H1 (cell line): ENCODE measurements at places on chromosomes 12 and 14.

GRCh38 chr14:104386151-104386841 is 193.3 kb upstream of the C14orf180 start:
- DNase-seq: no peak
- no peaks in the 10 kb centered on the region for H3K36me3 ChIP-seq
- H3K27ac ChIP-seq: no peak overlapping the region
- no peaks in the 10 kb centered on the region for H3K27me3 ChIP-seq
- H3K4me1 ChIP-seq: no peaks in the 10 kb centered on the region; the same call in 1 of the 2 replicates

DNA sequence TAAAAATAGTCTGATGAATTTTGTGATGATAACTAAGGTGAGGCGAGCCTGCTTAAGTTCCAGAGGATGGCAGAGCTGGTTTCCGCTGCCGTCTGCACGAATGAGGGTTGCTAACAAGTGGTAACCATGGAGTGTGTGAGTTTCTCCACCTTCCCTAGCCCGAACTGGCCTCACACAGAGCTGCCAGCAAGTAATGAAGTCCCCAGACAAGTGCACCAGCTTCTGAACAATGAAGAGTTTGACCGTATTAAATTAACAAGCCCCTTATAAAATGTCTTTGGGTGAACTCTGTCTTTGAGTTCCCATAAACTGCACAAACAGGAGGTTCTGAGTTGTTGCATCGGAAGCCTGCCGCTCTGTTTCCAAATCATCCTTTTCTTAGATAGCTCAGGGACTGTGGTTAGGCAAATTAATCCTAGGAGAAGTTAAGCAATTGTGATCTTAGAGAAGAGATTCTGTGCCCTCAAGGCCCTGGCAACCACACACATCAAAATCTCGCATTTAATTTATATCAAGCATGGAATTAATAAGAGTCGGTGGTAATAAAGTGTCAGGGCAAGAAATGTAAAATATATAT is 274.1 kb upstream of the DAAM1 start:
- H3K4me3 ChIP-seq: no peak overlapping the region
- H3K27me3 ChIP-seq: no peaks in the 10 kb centered on the region
- H3K27ac ChIP-seq: no peak overlapping the region
- no peaks in the 10 kb centered on the region for H3K4me1 ChIP-seq
- H3K36me3 ChIP-seq: no peaks in the 10 kb centered on the region
- no peak for DNase-seq

DNA sequence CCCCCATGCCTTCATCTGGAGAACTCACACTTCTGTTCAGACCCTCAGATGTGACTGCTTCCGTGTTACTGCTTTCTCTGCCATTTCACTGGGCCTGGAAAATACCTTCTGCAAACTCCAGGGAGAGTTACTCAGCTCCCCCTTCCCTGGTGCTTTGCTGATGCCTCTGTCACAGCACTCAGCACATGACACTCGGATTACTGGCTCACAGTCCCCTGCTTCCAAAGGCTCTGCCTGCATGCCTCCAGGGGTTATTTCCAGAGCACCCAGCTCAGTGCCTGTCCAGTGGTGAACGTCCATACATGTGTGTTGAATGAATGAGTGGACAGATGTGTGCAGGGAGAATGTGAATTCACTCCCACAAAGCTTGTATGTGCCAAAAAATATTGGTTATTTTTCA is 237.2 kb upstream of the FKBP4 start:
- no peaks in the 10 kb centered on the region for H3K4me1 ChIP-seq
- no peak overlapping the region for H3K27ac ChIP-seq
- H3K36me3 ChIP-seq: no peaks in the 10 kb centered on the region
- DNase-seq: no peak
- H3K4me3 ChIP-seq: no peak overlapping the region

- peaks cover 30% of the 10 kb centered on the region for H3K4me1 ChIP-seq
- no peak overlapping the region; the same call in 1 of the 2 replicates for H3K27ac ChIP-seq
- H3K4me3 ChIP-seq: no peak overlapping the region
- DNase-seq: no peak
- H3K36me3 ChIP-seq: peaks cover 4% of the 10 kb centered on the region; the same call in 1 of the 2 replicates
- no peaks in the 10 kb centered on the region for H3K27me3 ChIP-seq
Measured at GRCh38 chr12:3002646-3003045, 43.4 kb downstream of the TEAD4 start.

DNA sequence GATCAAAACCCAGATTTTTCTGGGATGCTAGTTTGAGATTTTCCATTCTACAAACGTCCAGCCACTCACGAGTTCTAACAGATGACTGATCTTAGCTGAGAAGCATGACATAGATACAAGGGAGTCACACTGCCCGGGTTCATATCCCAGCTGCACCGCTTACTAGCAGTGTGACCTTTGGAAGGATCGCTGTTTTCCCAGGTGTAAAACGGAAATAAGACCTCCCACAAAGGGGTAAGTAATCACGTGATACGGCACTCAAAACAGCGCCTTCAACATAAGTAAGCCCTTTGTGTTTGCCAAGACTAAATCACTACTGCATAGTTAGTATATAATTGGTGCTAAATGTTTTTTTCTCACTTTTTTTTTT is 624 bp upstream of the PWP1 start:
- peak overlapping the region; percentile 89 for H3K4me3 ChIP-seq
- peaks cover 3% of the 10 kb centered on the region; the same call in 1 of the 2 replicates for H3K4me1 ChIP-seq
- no peaks in the 10 kb centered on the region for H3K27me3 ChIP-seq
- peak overlapping the region; percentile 95 for H3K27ac ChIP-seq
- peak; percentile 51 for DNase-seq

GRCh38 chr12:58530742-58531062 is 389.6 kb downstream of the LRIG3 start:
- no peak overlapping the region for H3K27ac ChIP-seq
- H3K36me3 ChIP-seq: no peaks in the 10 kb centered on the region
- no peak for DNase-seq

- H3K36me3 ChIP-seq: peaks cover 4% of the 10 kb centered on the region; the same call in 1 of the 2 replicates
- H3K27ac ChIP-seq: no peak overlapping the region
- no peak for DNase-seq
- H3K4me3 ChIP-seq: no peak overlapping the region
- no peaks in the 10 kb centered on the region for H3K27me3 ChIP-seq
Measured at GRCh38 chr12:124497039-124497438, 70.4 kb downstream of the NCOR2 start.

DNA sequence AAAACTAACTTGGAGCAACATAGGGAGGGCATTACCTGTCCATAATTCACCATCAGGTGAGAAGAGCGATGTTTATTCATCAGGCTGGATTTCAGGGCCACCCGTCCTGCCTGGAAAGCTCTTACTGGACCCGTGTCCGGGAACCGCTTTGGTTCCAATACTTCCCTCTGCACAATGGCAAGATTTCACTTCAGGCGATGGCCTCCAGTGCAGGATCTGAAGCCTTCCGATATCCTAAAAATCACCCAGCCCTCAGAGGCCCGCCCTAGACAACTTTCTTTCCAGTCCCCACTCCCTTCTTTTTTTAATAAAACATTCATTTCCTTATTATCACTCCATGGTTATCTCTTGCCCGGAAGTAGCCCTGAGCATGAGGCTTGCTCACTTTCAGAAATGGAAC is 92.5 kb downstream of the BCL11B start:
- H3K36me3 ChIP-seq: peaks cover 10% of the 10 kb centered on the region; the same call in 1 of the 2 replicates
- H3K4me1 ChIP-seq: peaks cover 2% of the 10 kb centered on the region
- no peak overlapping the region for H3K4me3 ChIP-seq
- H3K27me3 ChIP-seq: no peaks in the 10 kb centered on the region
- DNase-seq: no peak

- DNase-seq: no peak
- no peak overlapping the region for H3K27ac ChIP-seq
- H3K27me3 ChIP-seq: no peaks in the 10 kb centered on the region
- no peak overlapping the region for H3K4me3 ChIP-seq
- no peaks in the 10 kb centered on the region; the same call in 1 of the 2 replicates for H3K4me1 ChIP-seq
Measured at GRCh38 chr12:124679533-124680371, 112.3 kb upstream of the NCOR2 start.

DNA sequence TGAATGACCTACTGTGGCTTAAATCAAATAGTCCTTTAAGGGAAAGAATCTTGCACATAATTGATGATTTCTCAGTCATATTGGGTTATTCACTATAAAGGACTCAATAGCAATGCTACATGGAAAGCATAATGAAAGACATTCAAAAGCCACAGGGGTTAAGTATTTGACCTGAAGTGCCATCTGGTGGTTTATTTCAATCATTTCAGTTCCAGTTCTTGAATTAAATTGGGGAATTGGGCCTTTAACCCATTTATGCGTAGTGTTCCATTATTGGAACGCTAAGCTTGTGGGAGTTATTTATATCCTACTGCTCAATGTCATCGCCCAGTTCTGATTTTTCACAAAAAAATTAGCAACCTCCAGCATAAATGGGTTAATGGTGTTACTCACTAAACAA is 41.3 kb upstream of the C12orf71 start:
- H3K36me3 ChIP-seq: no peaks in the 10 kb centered on the region
- no peak overlapping the region for H3K4me3 ChIP-seq
- H3K27me3 ChIP-seq: no peaks in the 10 kb centered on the region
- no peak overlapping the region for H3K27ac ChIP-seq
- H3K4me1 ChIP-seq: no peaks in the 10 kb centered on the region

DNA sequence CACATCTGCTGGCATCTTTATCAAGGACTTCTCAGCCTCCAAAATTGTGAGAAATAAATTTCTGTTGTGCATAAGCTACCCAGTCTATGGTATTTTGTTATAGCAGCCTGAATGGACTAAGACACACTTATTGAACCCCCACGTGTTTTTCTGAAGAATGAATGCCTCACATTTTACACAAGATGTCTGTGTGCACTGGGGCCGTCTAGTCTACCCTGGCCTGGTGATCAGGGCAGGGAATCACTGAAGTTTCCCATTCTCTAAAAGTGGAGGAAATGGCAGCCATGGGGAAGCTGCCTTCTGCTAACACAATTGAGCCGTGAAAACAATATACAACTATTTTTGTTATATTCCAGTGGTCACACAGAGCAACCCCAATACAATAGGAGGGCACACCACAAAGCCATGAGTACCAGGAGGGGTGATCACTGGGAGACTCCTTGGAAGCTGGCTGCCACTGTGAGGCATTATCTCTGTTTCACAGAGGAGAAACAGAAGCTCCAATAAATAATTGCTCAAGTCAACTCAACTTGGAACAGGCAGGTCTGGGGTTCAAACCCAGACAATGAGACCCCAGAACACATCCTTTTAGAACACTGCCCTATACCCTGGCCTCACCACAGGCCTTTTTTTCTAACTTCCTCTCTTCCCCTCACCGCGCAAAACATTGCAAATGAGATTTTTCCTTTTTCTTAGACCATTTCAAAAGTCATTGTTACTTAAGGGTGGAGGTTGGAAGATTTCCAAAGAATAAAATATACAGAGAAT is 18.3 kb upstream of the LTA4H start:
- H3K27ac ChIP-seq: no peak overlapping the region
- H3K4me1 ChIP-seq: no peaks in the 10 kb centered on the region
- H3K27me3 ChIP-seq: no peaks in the 10 kb centered on the region

GRCh38 chr12:102824218-102824835 is 92.7 kb downstream of the PAH start:
- peak; percentile 65 for DNase-seq
- H3K4me3 ChIP-seq: peak overlapping the region; percentile 24; the same call in 1 of the 2 replicates
- peaks cover 4% of the 10 kb centered on the region for H3K4me1 ChIP-seq
- no peak overlapping the region for H3K27ac ChIP-seq
- peaks cover 18% of the 10 kb centered on the region for H3K27me3 ChIP-seq
- H3K36me3 ChIP-seq: no peaks in the 10 kb centered on the region

GRCh38 chr12:75812271-75813018 is 219.1 kb downstream of the PHLDA1 start:
- H3K36me3 ChIP-seq: no peaks in the 10 kb centered on the region
- H3K4me1 ChIP-seq: peaks cover 5% of the 10 kb centered on the region
- H3K4me3 ChIP-seq: no peak overlapping the region
- H3K27ac ChIP-seq: no peak overlapping the region
- peak; percentile 13 for DNase-seq

DNA sequence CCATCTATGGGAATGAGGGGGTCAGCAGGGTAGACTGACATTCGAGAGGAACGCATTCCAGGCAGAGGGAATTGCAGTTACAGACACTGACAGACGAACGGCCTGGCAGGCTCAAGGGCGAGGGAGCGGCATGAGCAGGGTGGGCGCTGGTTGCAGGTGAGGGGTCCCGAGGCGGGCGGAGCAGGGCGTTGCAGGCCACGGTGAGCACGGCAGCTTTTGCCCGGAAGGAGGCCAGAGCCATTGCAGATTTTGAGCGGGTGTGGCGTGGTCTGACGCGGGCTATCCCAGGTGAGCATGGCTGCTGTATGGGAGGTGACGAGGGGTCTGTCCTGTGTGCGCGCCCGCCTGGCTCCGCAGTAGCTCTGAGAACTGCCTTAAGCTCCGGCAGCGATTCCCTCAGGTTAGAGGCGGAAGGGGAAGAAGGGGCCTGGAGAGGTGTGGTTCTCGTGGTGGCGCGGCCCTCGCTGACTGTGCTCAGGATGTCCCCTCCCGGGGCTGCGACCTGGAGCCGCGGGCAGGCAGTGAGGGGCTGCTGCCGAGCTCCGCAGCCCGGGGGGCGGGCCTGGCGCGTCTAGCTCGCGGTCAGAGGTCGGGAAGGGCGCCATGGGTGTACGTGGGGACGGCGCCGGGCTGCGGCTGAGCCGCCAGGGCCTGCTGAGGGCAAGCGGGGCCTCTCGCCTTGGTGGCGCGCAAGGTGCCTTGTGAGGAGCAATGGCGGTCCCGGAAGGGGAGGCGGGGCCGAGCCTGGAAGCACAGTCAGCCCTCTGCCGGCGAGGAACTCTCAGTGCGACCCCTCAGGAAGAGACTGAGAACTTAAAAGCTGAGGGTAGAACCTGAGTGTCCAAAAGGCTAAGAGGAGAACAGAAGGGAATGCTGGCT is 177.1 kb downstream of the CACNA1C start:
- H3K4me3 ChIP-seq: no peak overlapping the region
- H3K36me3 ChIP-seq: no peaks in the 10 kb centered on the region
- no peaks in the 10 kb centered on the region; the same call in 1 of the 2 replicates for H3K4me1 ChIP-seq
- peak; percentile 67 for DNase-seq
- H3K27ac ChIP-seq: no peak overlapping the region

GRCh38 chr14:91293281-91293680 is 48.8 kb upstream of the GPR68 start:
- H3K36me3 ChIP-seq: peaks cover 20% of the 10 kb centered on the region
- DNase-seq: no peak
- H3K27ac ChIP-seq: no peak overlapping the region
- no peaks in the 10 kb centered on the region for H3K4me1 ChIP-seq
- H3K4me3 ChIP-seq: no peak overlapping the region

DNA sequence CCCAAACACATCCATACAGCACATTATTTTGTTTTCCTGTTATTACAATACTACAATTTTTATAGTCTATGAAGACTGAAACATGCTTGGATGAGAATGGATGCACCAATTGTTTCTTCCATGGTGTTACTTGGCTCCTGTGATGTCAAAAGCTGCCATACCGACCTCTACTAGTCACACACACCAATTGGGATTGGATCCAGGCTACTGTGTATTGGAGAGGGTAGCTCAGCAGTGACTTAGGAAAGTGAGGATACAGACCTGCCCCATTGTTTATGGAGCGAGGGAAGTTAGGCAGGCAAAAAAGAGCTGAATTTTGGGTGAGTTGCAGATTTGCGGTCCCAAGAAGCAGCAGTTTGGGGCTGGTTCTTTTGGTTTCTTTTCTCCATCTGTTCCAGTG is 30.8 kb upstream of the AKAP6 start:
- DNase-seq: no peak
- H3K36me3 ChIP-seq: no peaks in the 10 kb centered on the region
- H3K4me3 ChIP-seq: no peak overlapping the region
- H3K4me1 ChIP-seq: no peaks in the 10 kb centered on the region
- H3K27ac ChIP-seq: no peak overlapping the region
- no peaks in the 10 kb centered on the region for H3K27me3 ChIP-seq

GRCh38 chr14:59582845-59583509 is 6.4 kb upstream of the CCDC175 start:
- H3K36me3 ChIP-seq: no peaks in the 10 kb centered on the region
- peak; percentile 67 for DNase-seq
- H3K27me3 ChIP-seq: no peaks in the 10 kb centered on the region
- H3K4me1 ChIP-seq: no peaks in the 10 kb centered on the region
- no peak overlapping the region for H3K4me3 ChIP-seq
- no peak overlapping the region for H3K27ac ChIP-seq
